HCEC 1CT (cell line): ENCODE measurements at places on chromosomes 1 and 21.

- no peak for DNase-seq
Measured at GRCh38 chr21:35885942-35886541, 174.3 kb downstream of the SETD4 start.

DNA sequence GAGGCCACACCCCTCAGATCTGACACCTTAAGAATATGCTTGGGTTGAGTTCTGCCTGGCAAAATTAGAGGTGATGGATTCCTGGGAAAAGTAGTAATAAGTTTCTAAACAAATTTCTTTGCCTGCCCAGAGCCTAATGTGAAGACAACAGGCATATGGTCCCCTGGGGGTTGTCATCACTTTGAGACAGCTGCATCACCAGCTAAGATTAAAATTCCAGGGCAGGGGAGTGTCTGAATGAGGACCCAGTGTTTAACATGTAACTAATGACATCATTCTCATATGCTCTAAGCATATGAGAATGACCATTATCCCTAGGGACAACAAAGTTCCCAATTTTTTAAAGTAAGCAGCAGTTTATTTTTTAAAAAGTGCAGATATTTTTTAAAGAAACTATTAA, 432.2 kb downstream of the PCP4 start:
- DNase-seq = no peak

DNA sequence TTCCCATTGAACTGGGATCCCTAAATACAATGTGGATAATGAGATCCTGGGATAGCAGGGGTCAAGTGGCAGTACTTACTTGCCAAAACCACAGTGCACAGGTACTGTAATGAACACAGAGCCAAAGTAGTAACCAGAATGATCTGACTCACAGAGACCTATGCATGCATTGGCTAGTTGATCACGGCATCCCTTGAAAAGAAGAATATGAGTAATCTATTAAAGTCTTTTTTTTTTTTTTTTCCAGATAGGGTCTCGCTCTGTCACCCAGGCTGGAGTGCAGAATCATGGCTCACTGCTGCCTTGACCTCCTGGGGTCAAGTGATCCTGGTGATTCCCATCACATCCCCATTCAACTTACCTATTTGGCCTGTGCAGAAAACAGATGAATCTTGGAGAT, 29.4 kb upstream of the EIF4G3 start:
- DNase-seq = peak; percentile 38

GRCh38 chr1:22442212-22442894, 9.3 kb upstream of the ZBTB40 start:
- no peak for DNase-seq

- no peak for DNase-seq
Measured at GRCh38 chr1:215141460-215141859, 58.9 kb downstream of the KCNK2 start.

- DNase-seq = no peak
Measured at GRCh38 chr1:88876573-88877365, 14.6 kb downstream of the GTF2B start.

- no peak for DNase-seq
Measured at GRCh38 chr1:203380420-203381150, 29.7 kb upstream of the FMOD start.

DNA sequence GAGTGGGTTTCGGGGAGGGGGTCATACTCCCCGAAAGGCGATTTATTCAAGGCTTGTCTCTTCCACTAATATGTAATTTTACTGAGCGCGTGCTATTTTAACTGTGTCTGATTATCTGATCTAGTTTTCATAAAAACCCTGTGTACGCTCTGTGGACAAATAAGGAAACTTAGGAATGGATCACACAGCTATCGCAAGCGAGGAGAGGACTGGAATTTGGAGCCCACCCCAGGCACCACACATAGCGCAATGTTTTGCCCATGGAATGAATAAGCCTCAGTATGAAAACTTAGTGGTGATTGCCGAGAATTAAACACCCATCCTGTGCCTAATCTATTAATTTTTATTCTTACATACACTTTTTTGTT, 9.8 kb upstream of the RAB42 start:
- DNase-seq = peak; percentile 39

DNA sequence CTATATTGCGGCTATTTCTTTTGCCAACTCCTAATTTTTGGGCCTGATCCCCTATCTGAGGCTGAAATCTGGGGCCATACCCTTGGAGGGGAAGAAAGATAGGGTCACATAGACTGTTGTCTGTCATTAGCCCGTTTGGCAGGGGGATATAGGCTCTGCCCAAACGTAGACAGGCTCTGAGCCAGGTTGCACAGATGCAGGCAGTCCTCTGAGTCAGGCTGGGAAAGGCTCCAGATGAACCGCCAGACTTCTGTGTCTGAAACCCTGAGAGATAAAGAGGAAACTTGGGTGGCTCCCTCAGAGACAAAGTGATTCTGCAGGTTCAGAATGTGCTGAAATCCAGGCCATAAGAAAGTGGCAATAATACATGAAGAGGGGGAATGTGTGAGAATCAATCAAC, 4.0 kb upstream of the CAP1 start:
- peak; percentile 75 for DNase-seq

DNA sequence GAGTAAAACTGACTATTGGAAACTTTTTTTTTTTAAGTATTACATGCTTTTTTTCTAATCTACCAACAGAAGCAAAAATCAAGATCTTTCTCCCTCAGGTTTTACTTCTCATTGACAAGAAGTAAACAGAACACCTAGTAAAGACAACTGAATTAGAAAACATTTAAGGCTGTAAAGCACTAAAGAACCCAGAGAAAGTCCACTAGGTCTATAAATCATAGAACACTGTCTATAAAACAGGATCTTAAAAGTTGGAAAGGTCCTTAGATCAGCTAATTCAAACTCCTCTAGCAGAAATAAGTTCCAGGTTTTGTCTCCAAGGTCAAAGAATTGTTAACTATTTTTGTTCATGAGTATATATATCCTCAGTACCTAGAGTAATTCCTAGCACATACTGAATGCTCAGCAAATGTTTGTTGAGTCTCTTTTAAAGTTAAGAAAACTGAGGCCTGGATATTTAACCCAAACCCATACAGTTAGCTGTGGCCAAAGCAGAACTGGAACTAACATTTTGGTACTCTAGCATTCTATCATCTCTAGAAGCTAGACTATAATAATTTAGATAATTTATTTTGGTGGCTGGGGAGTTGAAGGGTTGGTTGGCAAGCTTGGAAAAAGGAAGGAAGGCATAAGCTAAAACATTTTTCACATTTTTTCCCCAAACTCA, 3.0 kb downstream of the EPS15 start:
- no peak for DNase-seq

DNA sequence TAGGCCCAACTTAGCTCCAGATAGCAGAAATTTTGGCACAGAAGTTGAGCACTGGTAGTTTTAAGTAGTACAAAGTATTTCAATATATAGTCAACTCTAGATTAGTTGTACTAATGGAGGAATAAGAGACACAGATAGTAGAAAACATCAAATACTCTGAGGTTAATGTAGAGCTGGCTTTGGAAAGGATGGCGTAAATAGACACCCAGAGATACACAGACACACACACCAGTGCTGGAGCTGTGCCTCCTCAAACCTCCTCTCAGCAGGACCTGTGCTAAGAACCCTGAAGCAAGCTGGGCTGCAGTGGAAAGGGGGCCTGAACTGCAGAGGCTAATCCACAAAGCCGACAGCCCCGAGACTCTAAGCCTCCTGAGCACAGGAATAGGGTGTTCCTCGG, 67.0 kb upstream of the EDEM3 start:
- DNase-seq = no peak

DNA sequence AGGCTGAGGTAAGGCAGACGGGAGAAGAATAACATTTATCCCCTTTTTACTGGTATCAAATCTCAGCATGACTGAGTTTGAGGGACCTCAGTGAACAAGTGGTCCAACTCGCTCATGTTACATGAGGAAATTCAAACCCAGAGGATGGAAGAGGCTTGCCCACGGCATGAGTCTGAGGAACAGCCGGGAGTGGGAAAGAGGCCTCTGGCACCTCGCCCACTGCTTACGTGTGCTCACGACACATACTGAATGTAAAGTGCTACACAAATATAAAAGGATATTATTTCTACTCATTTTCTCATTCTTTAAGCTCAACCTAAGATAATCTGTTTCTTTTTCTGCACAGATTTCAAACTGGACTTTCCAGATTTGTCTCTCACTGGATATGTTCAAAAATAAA, 14.7 kb downstream of the BEND5 start:
- no peak for DNase-seq

GRCh38 chr1:8733484-8733883, 84.0 kb downstream of the RERE start:
- no peak for DNase-seq

- DNase-seq = peak; percentile 16
Measured at GRCh38 chr1:191343816-191344215, 814.4 kb upstream of the RGS18 start.

DNA sequence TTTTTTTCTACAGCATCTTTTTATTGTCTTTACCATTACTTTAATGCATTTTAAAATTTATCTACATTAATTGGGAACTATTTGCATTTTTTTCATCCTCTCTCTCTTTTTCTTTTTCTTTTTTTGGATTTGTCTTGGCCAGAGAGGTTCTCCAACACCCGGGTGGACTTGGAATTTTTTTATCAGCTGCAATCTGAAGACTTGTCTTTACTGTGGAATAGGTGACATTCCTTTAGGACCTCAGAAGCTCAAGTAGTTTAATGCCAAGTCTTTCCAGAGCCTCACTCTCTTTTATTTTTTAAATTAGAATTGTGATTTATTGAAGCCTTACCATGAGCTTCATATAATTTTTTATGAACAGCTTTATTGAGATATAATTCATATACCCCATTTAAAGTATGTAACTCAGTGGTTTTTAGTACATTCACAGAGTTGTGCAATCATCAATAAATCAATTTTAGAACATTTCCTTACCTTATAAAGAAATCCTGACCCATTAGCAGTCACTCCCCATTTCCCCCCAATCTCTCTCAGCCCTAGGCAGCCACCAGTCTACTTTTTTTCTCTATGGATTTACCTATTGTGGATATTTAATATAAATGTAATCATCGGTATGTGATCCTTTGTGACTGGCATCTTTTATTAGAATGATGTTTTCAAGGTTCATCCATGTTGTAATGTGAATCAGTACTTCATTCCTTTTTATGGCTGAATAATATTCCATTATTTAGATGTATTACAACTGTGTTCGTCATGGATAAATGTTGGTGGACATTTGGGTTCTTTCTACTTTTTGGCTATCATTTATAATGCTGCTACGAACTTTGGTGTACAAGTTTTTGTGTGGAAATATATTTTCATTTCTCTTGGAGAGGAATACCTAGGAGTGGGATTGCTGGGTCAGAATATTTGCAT, 6.2 kb downstream of the TUFT1 start:
- DNase-seq = peak; percentile 11

DNA sequence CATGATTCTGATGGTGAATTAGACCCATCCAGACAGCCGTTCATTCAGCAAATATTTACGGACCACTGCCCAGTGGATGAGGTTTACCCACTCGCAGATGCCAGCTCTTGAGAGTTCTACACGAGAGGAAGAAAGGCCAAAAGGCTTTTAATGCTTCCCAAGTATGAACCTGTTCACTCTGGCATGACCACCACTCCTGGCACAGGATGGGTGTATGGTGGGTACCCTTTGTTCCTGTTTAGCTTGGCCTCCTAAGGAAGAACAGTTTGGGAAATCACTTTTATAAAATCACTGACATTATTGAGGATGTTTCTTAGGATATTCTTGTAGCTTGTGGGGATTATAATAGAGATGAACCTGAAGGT, 67.2 kb downstream of the HMGB4 start:
- no peak for DNase-seq

DNA sequence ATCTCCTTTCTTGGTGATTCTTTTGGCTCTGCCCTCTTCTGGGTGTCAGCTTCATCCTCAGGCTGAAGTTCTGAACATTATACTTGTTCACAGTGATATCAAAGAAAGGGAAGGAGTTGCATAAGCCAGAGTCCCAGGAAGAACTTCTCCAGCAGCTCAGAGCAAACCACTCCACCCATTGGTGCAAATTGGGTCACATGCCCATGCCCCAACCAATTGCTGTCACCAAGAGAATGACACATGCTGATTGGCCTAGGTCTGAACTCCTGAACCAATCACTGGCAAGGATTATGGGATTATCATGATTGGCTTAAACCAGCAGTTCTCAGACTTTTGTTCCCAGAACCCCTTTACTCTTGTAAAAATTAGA, 256.5 kb upstream of the TMEM51 start:
- DNase-seq = no peak

- no peak for DNase-seq
Measured at GRCh38 chr1:200960236-200960947, 63.1 kb downstream of the KIF21B start.

DNA sequence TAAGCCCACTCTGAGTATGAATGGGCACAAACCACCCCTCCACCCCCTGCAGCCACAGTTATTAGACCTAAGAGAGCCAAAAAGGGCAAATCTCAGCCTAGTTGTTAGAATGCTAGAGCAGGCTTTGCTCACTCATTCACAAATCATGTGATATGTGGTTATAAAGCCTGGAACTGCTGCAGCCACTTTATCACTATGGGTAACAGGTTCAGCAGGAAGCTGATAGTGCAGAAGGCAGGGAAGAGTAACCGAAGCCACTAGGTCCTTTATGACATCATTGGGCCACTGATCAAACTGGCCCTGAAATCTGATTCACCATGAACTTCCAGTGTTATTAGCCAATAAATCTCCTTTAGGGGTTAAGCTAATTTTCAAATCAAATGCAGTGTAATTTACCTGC, 134.7 kb downstream of the GRIK1 start:
- DNase-seq = no peak
